ENCODE measurements at places on chromosomes 12 and 14.
A peak's percentile ranks its signal among the peaks of the same experiment; 100 is the strongest.

DNA sequence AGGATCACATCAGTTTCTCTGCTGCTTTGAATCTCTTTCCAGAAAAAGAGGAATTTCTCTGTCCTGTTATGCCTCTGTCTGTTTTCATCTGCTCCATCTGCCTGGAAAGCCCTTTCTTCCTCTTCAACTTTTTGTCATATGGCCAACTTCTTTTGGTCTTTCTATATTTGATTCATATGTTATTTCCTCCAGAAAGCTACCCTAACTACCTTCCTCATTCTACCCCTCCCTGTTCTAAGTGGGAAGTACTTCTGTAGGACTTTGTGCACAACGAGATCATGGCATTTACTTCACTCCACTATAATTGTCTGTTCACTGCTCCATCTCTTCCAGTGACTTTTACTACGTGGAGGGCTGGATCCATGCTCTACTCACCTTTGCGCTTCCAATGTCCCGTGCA, 5.9 kb downstream of the CLEC4D start:
- no peak for DNase-seq

DNA sequence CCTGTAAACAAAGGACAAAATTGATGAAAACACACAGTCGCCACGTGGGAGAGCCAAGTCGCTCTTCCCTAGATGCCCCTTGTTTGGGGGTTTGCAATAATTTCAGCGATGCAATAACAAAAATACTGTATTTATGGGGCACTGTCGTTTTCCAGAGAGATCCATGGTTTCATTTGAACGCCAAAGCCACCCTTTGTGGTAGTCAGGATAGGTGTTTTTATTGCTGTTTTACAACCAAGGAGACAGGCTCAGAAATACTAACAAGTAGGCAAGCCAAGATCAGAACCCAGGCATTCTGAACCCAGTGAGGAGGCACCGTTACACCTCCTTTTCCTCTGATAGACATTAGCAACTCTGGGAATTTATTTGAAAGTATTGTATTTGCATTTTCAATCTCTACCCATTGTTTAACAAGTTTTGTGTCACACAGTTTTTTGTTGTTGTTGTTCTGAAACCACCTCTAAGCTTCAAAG, 831 bp upstream of the BTBD7 start:
- DNase-seq = no peak

- peak; percentile 33 for DNase-seq
These were observed 5.1 kb upstream of the NUMB start for GRCh38 chr14:73463411-73463810.

DNA sequence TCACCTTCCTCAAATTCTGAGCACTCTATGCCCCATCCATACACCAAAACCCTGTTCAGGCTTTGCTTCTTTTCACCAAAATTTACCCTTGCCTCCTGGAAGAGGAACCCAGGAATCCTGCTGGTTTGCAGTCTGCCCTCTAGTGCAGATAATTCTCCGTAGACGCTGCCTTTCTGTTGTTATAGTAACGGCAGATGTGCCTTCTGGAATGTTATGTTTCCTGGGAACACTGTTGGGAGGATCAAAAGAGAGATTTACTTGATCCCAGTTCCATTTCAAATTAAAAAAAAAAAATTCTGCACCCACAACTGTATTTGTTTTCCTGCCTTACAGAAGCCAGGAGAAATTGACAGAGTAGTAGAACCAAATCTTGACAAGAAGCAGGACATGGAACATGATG, 104.2 kb upstream of the RMST start:
- DNase-seq = no peak

DNA sequence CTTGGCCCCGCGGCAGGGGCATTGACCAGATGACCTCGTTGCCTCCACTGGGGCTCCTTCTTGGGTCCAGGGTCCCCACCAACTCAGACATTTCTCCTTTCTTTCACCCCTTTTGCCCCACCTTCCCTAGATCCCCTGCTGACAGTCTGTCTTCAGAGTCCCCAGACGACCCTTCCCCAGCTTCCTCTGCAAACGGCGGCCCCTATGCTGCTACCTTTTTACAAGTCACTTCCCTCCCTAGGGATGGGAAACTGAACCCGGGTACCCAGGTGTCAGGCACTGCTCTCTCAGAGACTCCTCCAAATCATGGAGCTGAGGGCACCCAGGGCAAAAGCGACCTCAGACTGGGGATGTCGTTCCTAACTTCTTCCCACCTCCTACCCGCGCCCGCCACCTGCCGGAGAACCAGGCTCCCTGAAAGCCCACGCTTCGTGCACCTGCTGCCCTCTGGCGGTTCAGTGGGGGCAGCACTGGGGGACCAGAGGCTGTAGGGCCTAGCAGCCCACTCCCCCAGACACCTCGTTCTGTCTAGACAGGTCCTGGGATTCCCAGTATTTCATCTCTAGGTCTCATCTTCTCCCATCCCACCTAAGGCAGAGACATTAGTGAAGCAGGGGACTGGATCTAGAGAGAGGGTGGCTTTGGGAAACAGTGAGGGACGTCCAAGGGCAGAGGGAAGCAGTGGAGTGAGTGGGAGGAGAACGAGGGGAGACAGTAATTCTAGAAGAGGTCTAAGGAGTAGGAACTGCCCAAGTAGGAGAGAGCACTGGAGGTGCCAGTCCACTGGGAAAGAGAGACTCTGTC, 4.9 kb downstream of the ZNF385A start:
- peak; percentile 86 for DNase-seq

GRCh38 chr14:49212721-49213120, 373.5 kb downstream of the RPS29 start:
- DNase-seq = no peak

DNA sequence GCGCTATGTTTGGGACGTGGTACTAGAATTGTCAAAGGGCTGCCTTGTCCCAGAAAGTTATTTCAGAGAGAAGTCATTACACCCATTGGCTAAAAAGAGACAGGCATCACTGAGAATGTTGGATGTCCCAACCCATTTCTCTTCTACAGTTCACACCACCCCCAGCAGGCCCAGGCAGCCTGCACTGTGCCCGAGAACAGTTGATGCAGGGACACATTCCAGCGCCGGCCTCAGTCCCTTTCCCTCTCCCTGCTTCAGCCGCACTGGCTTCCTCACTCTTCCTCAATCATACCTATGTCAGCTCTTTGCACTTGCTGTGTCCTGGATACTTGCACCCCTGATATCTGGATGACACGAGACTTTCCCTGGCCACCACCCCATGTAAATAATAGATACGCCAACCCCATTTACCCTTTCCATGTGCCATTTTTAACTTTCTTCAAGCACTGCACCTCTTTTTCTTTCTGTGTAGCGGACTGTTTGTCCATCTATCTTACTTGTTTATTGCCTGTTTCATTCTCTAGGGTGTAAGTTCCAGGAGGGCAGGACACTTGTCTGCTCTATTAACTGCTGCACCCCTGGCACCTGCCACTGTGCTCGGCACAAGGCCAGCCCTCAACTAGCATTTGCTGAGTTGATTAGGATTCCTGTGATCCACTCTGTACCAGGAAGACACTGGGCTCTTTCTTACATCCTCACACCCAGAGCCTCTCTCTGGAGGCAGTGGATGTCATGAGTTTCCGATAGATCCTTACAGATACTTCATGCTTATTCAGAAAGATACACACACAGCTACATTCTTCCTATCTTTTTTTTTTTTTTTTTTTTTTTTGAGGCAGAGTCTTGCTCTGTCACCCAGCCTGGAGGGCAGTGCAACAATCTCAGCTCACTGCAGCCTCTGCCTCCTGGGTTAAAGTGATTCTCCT, 76.6 kb upstream of the CEP83 start:
- DNase-seq = no peak

GRCh38 chr12:49825360-49825970, 2.7 kb downstream of the NCKAP5L start:
- DNase-seq = peak; percentile 31

DNA sequence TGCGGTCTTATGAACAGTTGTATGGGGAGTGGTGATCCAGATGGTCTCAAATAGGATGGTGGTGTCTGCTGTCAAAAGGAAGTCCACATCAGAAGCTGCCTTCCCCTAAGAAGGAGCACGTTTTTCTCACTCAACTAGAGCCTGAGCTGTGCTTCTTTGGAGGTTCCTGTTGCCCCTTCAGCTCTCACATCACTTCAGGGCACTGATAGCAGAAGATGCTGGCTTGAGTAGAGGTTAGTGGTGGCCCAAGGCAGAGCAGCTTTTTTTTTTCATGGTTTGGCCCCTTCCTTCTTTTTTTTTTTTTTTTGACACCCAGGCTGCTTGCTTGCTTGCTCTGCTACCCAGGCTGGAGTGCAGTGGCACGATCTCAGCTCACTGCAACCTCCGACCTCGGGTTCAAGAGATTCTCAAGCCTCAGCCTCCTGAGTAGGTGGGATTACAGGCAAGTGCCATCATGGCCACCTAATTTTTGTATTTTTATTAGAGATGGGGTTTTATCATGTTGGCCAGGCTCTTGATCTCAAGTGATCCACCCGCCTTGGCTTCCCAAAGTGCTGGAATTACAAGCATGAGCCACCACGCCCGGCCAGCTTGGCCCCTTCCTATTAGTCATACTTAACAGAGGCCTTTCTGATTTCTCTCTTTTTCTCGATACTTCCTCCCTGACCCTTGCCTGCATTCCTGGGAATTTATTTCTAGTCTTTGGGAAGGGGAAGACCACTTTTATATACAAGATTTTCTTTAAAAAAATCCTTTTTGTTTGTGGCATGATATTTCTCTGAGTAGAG, 31.6 kb downstream of the KLRD1 start:
- DNase-seq = no peak

- DNase-seq = no peak
These were observed 62.2 kb downstream of the PPP1R36 start for GRCh38 chr14:64612021-64612380.

DNA sequence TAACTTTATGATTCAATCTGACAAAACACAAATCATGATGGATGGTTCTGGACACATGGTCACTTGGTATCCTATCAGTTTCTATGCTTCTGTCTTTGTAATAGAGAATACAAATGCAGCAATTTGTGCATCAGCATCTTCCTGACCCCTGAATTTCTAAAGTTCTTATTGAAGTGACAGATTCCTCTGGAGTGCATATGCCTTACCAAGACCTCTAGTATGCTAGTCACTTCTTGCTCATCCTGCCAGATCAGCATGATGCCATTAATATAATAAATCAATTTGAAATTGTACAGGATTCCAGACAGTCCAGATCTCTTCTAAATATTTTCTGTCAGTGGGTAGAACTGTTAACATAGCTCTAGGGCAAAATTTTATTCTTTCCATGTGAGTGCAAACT, 40.6 kb upstream of the GLIPR1 start:
- DNase-seq = no peak

DNA sequence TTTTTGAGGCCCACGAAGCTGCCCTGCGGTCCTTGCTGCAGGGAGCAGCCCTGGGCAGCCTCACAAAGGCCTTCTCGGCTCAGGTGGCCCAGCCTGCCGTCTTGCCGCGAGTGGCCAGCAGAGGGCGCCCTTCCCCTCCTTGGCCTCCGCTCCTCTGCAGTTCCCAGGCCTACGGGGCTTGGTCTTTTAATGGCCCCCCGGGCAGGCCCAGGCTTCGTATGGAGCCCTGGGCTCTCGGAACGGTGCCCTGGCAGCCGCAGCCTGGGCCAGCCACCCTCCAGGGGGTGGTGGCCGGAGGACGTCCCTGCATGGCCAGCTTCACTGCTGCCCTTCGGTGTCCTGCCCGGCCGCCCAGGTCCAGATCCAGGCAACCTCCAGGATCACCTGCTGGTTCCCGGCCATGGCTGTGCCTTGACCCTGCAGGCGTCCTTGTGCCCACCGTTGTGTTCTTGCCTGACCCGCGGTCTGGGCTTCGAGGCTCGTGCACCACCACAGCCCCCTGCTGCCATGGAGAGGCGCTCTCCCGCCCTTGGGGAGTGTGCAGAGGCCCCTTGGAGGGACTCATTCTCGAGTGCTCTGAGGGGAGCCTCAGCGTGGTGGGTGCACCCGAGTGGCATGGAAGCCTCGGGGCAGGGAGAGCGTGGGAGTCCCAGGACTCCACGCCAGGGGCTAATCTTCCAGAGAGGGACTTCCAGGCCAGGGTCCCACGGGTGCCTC, 9.4 kb downstream of the ASPG start:
- peak; percentile 44 for DNase-seq

DNA sequence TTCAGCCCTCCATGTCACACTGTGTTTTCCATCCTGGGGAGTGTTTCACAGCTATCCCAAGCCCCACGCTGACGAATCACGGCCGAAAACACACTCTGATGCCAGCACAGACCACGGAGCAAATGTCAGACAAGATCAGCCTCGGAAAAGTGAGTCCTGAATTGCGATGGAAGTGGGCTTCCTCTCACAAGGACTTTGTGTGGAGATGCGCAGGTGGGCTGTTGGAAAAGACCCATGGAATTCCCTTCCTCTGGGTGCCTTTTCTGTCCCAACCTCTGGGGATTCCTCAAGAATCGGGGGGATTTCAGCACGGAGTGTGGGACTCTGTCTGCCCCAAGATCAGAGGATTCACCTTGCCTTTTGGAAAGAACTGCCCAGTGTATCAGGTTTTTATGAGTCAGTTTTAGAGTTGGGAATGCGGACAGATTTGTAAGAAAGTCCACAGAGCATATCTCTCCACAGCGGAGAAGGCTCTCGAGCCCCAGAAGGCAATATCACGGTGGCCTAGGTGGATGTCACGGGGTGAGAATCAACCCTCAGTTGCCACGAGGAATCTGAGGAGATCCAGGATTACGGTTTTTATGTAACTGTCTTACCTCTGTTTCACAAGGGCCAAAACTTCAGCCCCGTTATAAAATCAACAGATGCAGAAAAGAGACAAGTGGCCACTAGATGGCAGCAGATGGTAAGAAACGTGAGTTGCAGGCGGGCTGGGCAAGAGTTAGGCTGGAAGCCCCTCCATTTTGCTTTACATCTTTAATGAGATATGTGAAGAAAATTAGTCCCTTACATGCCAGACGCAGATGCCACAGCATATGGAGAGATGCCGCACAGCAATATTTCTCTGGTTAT, 201.9 kb downstream of the DAD1 start:
- peak; percentile 39 for DNase-seq

GRCh38 chr14:97602438-97603117, 805.4 kb downstream of the VRK1 start:
- DNase-seq = peak; percentile 69

DNA sequence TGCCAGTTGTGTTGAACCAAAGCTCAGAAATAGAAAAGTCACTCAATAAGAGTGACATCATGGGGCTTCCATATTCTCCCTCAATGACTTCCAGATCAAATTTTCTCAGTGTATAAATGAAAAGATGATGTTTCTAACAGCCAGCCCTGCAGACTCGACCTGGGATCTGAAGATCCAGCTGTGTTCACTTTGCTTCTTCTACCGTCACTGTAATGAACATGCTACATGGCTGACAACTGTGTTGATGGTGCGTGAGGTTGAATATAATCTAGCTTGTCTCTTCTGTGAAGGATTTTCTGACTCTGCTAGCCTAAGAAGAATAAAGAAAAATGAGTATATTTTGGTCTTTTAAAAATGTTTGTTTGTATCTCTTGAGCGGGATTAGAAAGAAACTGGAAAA, 577.8 kb downstream of the ETNK1 start:
- no peak for DNase-seq

GRCh38 chr12:72323881-72324280, 51.7 kb downstream of the TRHDE start:
- DNase-seq = no peak

Data from CD4-positive, alpha-beta T cell treated with Interferon alpha-2 for 1 hour (primary cell).